CD4-positive, alpha-beta memory T cell (primary cell): ENCODE measurements at places on chromosomes 11 and 22. TPM values are rescaled to one million over a fixed set of nuclear protein-coding genes. Genes with fewer than 3 reads are reported as not detected.

Gene FOLR2
- polyA plus RNA-seq = not detected

Gene BIK
- polyA plus RNA-seq = 8.8 TPM

Gene ARRB1
- polyA plus RNA-seq = 7.9 TPM

Gene NPAS4
- not detected for polyA plus RNA-seq

Gene OR52H1
- polyA plus RNA-seq = not detected

Gene MS4A15
- not detected for polyA plus RNA-seq

Gene CNGA4
- not detected for polyA plus RNA-seq

Gene RIMBP3C
- not detected for polyA plus RNA-seq

Gene SMC1B
- polyA plus RNA-seq = not detected

Gene MPPED2
- not detected for polyA plus RNA-seq

Gene SYT12
- not detected for polyA plus RNA-seq

Gene OMP
- polyA plus RNA-seq = not detected

Gene RIMBP3B
- 0.09 TPM for polyA plus RNA-seq

Gene MMP3
- not detected for polyA plus RNA-seq

Gene IRAG1
- polyA plus RNA-seq = not detected

Gene UBQLN3
- polyA plus RNA-seq = not detected

Gene WT1
- polyA plus RNA-seq = not detected

Gene SH3BP1
- 17.6 TPM for polyA plus RNA-seq

Gene ACR
- not detected for polyA plus RNA-seq

Gene SLC22A12
- not detected for polyA plus RNA-seq

Gene SMTNL1
- not detected for polyA plus RNA-seq

Gene CARD18
- not detected for polyA plus RNA-seq

Gene SCN4B
- polyA plus RNA-seq = not detected

Gene MISFA
- 0.47 TPM for polyA plus RNA-seq

Gene MIOX
- not detected for polyA plus RNA-seq

Gene LIF
- polyA plus RNA-seq = not detected

Gene CCDC87
- polyA plus RNA-seq = not detected

Gene HEPACAM
- not detected for polyA plus RNA-seq

Gene ISX
- polyA plus RNA-seq = not detected

Gene APOL4
- not detected for polyA plus RNA-seq

Gene ANO1
- not detected for polyA plus RNA-seq

Gene CCDC89
- not detected for polyA plus RNA-seq

Gene MRGPRD
- polyA plus RNA-seq = 0.48 TPM

Gene TMPRSS4
- polyA plus RNA-seq = not detected

Gene SCGB1A1
- polyA plus RNA-seq = not detected

Gene RAG2
- polyA plus RNA-seq = not detected

Gene CSF2RB
- polyA plus RNA-seq = 0.34 TPM

Gene UPB1
- polyA plus RNA-seq = not detected

Gene CSRP3
- polyA plus RNA-seq = not detected

Gene C22orf42
- polyA plus RNA-seq = not detected

Gene DLG2
- polyA plus RNA-seq = 1.1 TPM

Gene OR52W1
- polyA plus RNA-seq = not detected

Gene DCDC1
- 0.14 TPM for polyA plus RNA-seq

Gene GNAZ
- not detected for polyA plus RNA-seq
